Adrenal gland (tissue), 19 donors: ENCODE measurements at places on chromosomes 3 and 15. TPM values are rescaled to one million over a fixed set of nuclear protein-coding genes. Genes with fewer than 3 reads are reported as not detected.

The GCSAM gene
- total RNA-seq = 0.26 TPM

The TERC gene
- 43.1 TPM for total RNA-seq

The SLC6A1 gene
- total RNA-seq = 0.14 TPM

The TRANK1 gene
- total RNA-seq = 23.4 TPM

The PARP15 gene
- 1.6 TPM for total RNA-seq
